ENCODE measurements at places on chromosomes 6 and 20.

DNA sequence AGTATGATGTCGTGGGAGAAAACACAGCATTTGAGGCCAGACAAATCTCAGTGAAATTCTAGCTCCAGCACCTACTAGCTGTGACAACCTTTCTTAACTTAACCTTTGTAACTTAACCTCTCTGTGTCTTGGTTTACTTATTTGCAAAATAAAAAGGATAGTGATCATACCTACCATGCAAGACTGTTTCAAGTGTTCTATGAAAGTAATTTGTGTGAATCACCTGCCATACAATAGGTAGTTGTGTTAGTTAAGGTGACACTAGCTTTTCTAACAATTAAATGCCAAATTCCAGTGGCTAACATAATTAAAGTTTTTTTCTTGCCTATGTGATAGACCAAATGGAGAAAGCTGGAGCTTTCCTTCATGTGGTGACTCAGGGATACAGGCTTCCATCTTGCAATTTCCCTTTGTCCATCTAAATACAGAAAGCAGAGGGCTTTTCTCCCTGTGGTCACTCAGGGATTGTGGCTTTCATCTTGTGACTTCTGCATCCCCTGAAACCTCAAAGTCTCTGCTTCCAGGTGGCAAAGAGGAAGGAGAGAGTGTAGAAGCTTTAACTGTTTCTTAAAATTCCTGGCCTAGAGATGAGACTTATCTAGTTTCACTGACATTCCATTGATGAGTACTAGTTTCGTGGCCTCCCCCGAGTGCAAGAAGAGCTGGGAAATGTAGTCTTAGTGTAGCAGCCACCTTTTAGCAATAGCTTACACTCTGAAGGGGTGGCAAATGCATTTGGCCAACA, 311.4 kb downstream of the CLIC5 start:
- DNase-seq = peak; percentile 49

DNA sequence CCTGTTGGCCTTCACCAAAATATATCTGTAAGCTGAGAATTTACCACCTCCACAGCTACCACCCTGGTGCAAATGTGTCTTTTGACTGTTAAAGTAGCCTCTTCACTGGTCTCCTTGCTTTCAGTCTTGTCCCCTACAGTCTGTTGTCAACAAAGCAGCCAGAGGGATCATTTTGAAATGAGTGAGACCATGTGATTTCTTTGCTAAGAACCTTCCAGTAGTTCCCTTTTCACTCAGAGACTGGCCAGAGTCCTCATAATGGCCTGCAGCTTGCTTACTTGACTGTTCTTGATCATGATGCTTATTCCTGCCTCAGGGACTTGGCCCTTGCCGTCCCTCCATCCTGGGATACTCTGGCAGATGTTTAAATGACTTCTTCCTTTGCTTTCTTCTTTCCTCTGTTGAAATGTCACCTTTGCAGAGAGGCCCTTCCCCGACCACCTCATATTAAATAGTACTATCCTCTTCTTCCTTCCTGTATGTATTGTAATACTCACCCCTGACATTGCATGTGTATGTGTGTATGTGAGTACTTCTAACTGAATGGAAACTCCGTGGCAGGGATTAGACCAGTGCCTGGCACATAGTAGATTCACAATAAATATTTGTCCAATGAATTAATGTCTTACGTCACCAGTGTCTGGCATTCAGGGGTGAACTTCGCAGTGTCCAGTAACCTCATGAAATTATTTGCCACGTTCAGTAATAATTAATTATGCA, 5.0 kb downstream of the MANBAL start:
- peak; percentile 84 for DNase-seq

- peak; percentile 10 for DNase-seq
Observed at GRCh38 chr20:3732327-3733118, at the start of gene HSPA12B. Gene HSPA12B (plus strand): TSS chr20:3732685. CDS start chr20:3738675, 5,990 bp downstream.

GRCh38 chr20:11502061-11502460, 415.6 kb upstream of the BTBD3 start:
- no peak for DNase-seq

GRCh38 chr6:43645613-43645964, 753 bp downstream of the RSPH9 start:
- DNase-seq = no peak

- DNase-seq = no peak
Observed at GRCh38 chr6:156808287-156808686, 31.1 kb downstream of the ARID1B start.

DNA sequence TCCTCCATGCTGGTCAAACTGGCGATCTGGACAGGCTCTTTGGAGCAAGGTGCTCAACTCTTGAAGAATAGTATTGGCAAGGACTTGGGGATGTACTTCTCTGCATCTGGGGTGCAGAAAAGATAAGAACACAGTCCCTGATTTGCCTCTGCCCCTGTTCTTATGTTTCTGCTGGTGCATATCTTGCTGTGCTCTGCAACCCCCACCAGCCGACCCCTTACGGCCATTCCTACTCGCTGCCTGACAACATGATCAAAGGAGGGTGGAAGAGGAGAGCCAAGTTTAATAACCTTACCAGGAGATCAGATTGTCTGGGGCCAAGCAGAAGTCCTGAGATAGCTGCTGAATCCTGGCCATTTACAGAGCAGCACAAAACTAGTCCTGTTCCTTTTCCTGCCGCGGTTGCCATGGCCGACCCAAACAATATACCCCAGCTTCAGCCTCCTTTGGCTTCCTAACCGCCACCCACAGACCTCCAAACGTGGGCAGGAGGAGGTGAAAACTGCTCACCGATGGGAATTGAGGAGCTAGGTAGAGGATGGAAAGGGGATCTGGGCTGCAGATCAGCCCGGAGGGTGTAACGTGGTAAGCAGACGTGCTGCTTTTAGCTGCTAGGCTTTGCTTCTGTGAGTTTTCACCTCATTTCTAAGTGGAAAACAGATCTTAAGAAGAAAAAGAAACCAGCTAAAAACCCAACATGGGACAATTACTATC, 60.9 kb downstream of the ATXN1 start:
- DNase-seq = no peak

GRCh38 chr6:125001684-125002405, 39.6 kb downstream of the RNF217 start:
- DNase-seq = peak; percentile 71

DNA sequence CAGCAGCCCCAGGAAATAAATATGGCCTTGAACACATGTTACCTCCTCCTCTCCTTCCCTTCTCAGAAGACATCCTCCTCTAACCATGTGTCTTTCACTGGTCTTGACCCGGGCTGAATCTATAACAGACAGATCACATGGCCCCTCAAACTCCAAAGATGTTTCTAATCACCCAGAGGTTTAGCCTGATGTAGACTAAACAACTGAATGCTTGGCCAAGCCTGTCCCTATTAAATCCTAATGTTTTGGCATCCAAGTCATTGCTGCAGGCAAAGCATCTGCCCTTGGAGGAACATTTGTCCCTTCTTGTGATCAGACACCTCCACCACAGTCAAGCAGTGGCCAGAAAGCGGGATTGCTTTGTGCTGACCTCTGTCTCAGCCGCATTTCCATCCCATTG, 65.5 kb downstream of the ANKRD60 start:
- peak; percentile 20 for DNase-seq

DNA sequence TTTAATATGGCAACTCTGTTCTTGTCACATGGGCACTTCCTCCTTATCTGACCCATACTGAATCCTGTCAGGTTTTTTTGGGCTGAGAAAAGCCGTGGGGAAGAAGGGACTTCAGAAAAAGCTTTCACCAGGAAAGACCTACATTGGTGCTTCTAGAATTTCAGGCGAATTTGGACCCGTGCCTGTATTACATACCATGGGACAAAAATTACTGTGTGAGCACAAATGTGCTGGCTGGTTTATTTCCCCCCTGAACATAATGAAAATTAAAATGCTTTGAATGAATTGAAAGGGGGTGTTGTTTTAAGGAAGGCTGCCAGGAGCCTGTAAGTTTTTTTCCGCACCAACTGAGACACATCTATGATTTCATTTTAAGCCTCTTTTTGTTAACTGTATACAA, 29.6 kb downstream of the CAP2 start:
- DNase-seq = no peak

GRCh38 chr20:20795721-20796120, 83.3 kb upstream of the RALGAPA2 start:
- no peak for DNase-seq

DNA sequence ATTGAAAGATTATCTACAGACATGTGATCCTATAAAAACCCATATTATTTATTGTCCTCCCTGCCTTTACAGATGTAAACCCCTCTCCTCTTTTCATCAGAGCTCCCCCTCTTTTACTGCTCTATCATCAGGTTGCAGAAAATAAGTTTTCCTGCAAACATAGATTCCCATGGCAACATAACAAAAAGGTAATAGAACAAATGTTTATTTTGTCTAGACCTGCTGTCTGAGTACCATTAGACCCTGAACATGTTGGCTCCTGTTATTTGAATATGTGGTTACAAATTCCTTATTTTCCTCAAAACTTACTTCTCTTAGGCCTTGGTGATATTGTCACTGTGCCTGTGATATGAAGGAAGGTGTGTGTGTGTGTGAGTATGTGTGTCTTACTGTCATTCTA, 11.5 kb downstream of the MAPK14 start:
- DNase-seq = no peak

DNA sequence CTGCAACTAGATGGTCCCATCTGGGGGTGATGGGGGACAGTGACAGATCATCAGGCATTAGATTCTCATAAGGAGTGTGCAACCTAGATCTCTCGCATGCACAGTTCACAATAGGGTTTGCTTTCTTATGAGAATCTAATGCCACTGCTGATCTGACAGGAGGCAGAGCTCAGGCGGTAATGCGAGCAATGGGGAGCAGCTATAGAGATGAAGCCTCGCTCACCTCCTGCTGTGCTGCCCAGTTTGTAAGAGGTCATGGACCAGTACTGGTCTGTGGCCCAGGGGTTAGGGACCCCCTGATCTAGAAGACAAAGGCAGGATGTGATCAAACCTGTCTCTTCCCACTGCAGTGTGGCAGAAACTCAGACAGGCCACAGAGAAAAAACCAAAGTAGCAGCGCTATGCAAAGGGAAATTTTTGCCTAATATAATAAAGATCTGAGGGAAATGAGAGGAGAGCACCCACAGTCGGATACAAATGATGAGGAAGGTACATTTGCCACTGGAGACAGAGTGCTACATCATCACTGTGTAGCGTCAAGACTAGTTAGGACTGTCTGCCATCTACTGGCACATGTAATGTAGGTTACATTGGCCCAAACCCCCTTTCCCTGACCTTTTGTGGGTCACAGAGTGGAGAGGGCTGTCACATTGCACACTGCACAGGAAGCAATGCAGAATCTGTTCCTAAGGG, 4.1 kb upstream of the LY86 start:
- DNase-seq = no peak

GRCh38 chr20:24059174-24059573, 70.6 kb upstream of the GGTLC1 start:
- DNase-seq = no peak

GRCh38 chr6:122180132-122180531, 219.3 kb upstream of the HSF2 start:
- peak; percentile 6 for DNase-seq

GRCh38 chr6:39357998-39358686, 35.6 kb upstream of the KCNK16 start:
- peak; percentile 70 for DNase-seq

- DNase-seq = peak; percentile 25
Observed at GRCh38 chr6:128463942-128464341, 56.5 kb downstream of the PTPRK start.

DNA sequence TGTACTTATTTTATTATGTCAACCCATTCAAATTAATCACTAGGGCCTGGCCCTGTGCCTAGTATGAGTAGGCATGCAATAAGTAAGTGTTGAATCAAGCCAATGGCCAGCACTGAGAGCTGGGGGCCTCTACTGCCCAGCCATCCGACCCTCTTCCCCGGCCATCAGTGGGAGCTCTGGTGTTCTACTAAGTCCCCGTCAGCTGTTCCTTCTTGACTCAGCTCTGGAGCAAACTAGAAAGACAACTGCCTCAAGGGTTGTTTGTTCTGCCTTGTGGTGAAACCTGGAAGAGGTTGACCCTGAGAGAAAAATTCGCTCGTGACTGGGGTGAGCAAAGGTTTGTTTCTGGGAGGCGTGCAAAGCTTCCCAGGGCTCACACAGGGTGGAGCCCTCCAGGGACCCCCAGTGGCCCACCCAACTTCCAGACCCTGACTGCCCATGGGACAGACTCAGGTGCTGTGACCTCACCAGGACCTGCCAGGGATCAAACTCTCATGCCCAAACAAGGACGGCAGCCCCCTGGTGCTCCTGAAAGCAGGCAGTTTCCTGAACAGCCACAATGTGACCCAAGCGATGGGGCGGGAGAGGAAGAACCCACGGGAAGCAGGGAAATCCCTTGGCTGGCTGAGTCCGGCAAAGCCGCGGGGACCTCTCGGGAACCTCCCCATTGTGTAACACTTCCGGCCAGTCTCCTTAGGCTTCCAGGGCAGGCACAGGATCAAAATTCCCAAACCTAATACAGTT, 50.4 kb downstream of the BANF2 start:
- peak; percentile 37 for DNase-seq

GRCh38 chr6:42916288-42916687, 435 bp downstream of the PTCRA start:
- DNase-seq = no peak

- DNase-seq = no peak
Observed at GRCh38 chr6:105745464-105746129, 340.5 kb upstream of the PRDM1 start.

- DNase-seq = no peak
Observed at GRCh38 chr6:89566930-89567629, 71.5 kb downstream of the LYRM2 start.

- no peak for DNase-seq
Observed at GRCh38 chr20:11728937-11729336, 188.8 kb upstream of the BTBD3 start.

GRCh38 chr6:79570129-79571029, 33.1 kb upstream of the LCA5 start:
- peak; percentile 39 for DNase-seq

DNA sequence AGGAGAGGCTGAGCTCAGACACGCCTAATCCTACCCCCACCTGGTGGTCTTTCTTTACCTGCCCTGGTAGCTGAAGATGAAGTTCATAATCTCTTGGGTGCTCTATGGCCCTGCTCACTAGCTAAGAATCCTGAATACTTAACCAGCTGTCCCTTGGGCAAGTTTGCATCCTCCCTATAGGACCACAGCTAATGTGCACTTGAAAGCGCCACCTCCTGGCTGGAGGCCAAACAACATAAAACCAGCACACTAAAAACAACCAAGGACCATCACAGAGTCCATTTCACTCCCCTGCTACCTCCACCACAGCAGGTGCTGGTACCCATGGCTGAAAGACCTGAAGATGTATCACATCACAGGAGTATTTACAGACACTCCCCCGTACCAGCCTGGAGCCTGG, 155.5 kb upstream of the SLC24A3 start:
- peak; percentile 1 for DNase-seq

DNA sequence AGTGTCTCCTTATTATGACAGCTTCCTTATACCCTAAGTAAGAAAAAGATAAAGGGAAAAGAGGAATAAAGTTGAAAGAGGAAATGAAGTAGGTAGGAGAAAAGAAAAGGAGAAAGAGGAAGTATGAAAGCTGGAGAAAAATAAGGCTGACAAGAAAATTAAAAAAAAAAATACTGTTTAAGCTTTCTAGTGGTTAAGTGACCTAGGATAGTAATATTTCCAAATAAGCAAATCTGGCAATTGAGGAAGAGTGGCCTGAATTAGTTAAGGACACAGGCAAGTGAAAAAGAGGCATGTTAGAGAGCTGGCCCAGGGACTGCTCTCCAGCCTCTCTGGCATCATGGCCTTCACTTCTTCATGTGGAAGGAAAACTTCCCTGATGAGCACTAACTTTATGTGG, 76.5 kb upstream of the ADGRF1 start:
- DNase-seq = no peak

- DNase-seq = peak; percentile 18
Observed at GRCh38 chr6:133697666-133698065, 191.2 kb upstream of the TCF21 start.

GRCh38 chr6:17042422-17043147, 59.3 kb upstream of the STMND1 start:
- DNase-seq = peak; percentile 77

- DNase-seq = no peak
Observed at GRCh38 chr6:148157841-148158240, 184.8 kb upstream of the SASH1 start.
